ENCODE measurements at places on chromosomes 1 and 21. TPM values are rescaled to one million over a fixed set of nuclear protein-coding genes. Genes with fewer than 3 reads are reported as not detected.

Gene OR2T29
- total RNA-seq: not detected

Gene AP4B1
- total RNA-seq: 10.9 TPM

Gene NTNG1
- total RNA-seq: 11.1 TPM

Gene FAAH
- total RNA-seq: 23.1 TPM

Gene HLCS
- total RNA-seq: 16.1 TPM

Gene KIRREL1
- total RNA-seq: 12.5 TPM

Gene LCE3E
- not detected for total RNA-seq

Gene FCMR
- total RNA-seq: 1.9 TPM

Gene OR10J1
- not detected for total RNA-seq

Gene THEMIS2
- total RNA-seq: 12.0 TPM

Gene C8A
- total RNA-seq: not detected

Gene IFI16
- total RNA-seq: 67.1 TPM

Gene MCOLN3
- 2.0 TPM for total RNA-seq

Gene APCS
- not detected for total RNA-seq

Gene C1QA
- total RNA-seq: 7.2 TPM

Gene DHDDS
- 52.9 TPM for total RNA-seq

Gene REN
- total RNA-seq: not detected

Gene PDZK1
- 7.8 TPM for total RNA-seq

Gene HSD3B2
- not detected for total RNA-seq

Gene TIMM17A
- total RNA-seq: 18.8 TPM

Gene TTLL7
- total RNA-seq: 1.5 TPM
